ENCODE measurements at places on chromosomes 4 and X. TPM values are rescaled to one million over a fixed set of nuclear protein-coding genes. Genes with fewer than 3 reads are reported as not detected.

Gene ZNF81
- total RNA-seq = 2.3 TPM

Gene MND1
- total RNA-seq = not detected

Gene GC
- total RNA-seq = 80.4 TPM

Gene P2RY8
- total RNA-seq = 0.54 TPM

Gene EFNB1
- total RNA-seq = 5.9 TPM

Gene CXCL6
- 2.2 TPM for total RNA-seq

Gene NKRF
- total RNA-seq = 3.6 TPM

Gene SPANXD
- total RNA-seq = not detected

Gene NDST4
- not detected for total RNA-seq

Gene KCNE5
- not detected for total RNA-seq

Gene SMIM20
- total RNA-seq = 11.7 TPM

Gene STPG2
- total RNA-seq = 0.91 TPM

Gene YY2
- total RNA-seq = 0.56 TPM

Gene TMSB15C
- 0.20 TPM for total RNA-seq

Gene DIPK2B
- 2.5 TPM for total RNA-seq

Gene TCEAL3
- total RNA-seq = 11.4 TPM

Gene FAM53A
- 0.60 TPM for total RNA-seq

Gene PDLIM3
- 6.3 TPM for total RNA-seq

Gene SAGE1
- total RNA-seq = not detected

Gene F11
- 36.6 TPM for total RNA-seq

Gene AFF2
- 0.04 TPM for total RNA-seq

Gene SHISA3
- 0.16 TPM for total RNA-seq

All from pancreas (tissue), 10 donors.